ENCODE measurements at places on chromosomes 1 and 21.

DNA sequence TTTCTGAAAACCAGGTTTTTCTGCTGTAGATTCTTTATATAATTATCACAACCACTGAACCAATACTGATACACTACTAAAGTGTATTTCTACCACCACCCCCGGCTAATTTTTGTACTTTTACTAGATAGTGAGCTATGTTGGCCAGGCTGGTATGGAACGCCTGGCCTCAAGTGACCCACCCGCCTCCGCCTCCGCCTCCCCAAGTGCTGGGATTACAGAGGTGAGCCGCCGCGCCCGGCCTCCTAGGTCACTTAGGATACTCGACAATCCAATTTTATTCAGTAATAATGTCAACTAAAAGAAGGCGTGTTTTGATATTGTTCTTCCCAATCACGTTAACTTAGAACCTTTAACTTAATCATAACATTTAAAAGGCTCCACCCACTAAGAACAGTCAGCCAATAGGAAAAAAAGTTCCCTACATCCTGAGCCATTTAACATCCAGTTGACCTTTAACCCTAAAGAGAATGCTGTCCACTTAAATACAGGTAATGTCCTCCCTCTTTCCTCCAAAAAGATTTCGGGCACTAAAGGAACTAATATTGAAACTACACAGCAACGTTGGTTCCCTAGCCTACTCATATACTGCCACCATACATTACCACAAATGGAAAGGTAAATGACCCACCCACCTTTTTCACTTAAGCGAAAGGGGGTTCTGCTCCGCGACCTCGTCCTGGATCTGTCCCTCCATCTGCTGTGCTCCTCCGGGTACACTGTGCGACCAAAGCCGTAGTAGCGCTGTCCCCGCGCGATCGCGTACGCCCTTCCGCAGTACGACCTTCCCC, 1.2 kb downstream of the RSRP1 start:
- no peak for DNase-seq

DNA sequence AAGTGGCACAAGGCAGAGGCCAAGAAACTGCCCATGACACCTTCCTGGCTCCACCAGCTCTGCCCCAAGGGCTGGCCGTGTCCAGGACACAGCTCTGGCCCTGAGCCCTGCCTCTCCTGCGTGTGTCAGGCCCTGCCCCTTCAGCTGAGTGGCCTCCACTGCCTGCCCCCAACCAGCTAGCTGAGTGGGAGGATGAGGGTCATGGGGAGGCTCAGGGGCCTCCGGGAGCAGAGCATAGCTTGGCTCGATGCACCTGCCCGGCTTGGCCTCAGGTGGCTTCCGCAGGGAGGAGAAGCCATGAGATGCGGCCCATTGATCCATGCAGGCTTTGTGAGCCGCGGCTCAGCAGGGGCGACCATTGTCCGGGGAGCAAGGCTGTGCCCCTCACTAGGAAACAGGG, 108.7 kb upstream of the TTC34 start:
- DNase-seq = no peak

GRCh38 chr1:209542585-209542984, 40.9 kb upstream of the CAMK1G start:
- no peak for DNase-seq

DNA sequence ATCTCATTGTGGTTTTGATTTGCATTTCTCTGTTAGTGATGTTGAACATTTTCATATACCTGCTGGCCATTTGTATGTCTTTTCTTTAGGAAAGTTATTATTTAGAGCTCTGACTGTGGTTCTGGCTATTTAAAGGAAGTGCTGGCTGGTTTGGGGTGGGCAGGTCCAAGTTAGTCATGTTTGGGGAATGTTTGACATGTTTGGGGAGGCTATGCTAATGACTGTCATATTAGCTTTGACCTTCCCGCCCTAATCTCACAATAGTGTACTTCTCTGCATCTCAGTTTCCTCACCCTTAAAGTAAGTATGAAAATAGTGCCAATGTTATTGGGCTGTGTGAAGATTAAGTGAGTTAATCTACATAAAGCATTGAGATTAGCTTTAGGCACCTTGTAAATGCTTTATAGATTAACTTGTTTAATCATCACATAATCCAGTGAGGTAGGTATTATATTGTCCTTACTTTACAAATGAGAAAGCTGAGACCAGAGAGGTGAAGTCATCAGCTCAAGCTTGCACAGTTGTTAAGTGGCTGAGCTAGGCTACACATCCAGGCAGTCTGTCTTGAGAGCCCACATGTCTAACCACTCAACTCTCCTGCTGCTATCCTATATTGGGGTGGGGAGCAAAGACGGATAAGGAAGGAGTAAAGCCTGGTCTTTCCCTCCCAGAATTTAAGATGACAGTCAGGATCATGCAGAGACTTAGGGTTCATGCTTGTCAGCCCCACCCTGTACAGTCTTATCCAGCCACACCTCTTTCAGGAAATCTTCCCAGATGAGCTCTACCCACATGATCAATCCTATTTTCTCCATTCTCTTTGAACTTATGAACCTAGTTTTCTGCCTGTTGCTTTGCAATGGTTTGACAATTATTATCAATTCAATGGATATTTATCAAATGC, 22.8 kb upstream of the CRNN start:
- DNase-seq = no peak

DNA sequence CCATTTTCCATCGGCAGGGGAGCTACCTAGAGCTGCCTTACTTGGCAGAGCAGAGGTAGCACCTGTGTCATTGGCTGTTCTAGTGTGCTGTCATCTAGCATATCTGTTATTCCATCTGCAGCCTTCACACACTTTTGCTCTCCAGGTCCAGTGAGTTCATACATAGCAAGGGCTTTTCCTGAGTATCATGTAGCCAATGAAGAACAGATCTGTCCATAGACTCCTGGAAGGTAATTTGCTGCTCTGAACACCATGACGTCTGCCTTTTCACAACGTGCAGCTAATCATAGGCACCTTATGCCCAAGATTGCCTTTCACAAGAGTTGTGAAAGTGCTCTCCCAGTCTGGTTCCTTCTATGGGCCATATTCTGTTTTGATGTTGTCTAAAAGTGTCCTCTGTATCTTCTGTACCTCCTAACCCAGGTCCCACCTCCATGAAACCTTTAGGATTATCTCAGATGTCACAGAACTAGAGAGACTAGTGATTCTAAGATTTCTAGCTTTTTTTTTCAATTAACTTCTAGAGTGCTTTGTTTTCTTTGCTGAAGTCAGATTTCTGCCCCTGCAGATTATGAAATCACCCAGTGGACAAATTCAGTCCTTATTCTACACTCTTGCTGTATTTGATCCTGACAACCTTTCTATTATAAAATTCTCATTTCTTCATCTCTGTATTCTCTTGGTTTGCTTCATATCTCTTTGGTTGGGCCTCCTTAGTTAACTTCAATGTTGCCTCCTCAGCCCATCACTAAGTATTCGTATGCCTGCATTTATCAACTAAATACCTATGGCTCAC, 134.8 kb downstream of the PBX1 start:
- no peak for DNase-seq

DNA sequence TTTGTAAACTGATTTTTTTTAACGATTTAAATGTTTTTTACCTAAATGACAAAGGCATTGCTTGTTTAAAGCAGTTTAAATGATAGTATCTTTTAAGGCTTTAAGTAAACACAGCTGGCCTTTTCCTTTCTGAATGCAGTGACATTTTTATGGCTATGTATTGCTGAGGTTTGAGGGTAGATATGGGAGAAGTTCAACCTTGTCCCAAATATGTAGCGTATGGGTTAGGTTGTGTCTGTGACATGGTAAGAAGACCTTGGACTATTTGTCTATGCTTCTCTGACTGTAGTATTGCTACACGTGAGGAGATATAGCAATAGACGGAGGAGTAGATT, 32.5 kb downstream of the PKNOX1 start:
- DNase-seq = no peak

DNA sequence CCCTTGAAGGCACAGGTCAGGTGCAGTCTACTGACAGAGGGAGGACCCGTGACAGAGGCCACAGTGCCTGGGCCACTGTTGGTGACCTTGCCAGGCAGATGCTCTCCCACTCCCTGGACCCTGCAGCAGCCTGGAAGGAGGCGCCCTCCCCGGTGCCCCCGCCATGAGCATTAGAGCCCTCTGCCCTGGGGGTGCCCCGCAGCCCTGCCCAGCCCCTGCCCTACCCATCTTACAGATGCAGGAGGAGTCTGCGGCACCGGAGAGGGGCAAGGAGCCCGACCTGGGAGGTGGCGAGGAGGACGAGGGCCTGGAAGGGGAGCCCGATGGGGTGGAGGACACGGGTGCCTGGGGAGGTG, 9.7 kb upstream of the SMIM1 start:
- DNase-seq = no peak

- no peak for DNase-seq
Measured at GRCh38 chr1:17588048-17588871, 48.8 kb downstream of the ARHGEF10L start.

- no peak for DNase-seq
Measured at GRCh38 chr21:28142697-28143096, 850.0 kb downstream of the LTN1 start.

GRCh38 chr1:174265282-174265681, 106.0 kb downstream of the RABGAP1L start:
- no peak for DNase-seq

- DNase-seq = no peak
Measured at GRCh38 chr1:192303029-192303428, 13.8 kb upstream of the RGS21 start.

GRCh38 chr1:169305948-169306347, 61.6 kb downstream of the NME7 start:
- DNase-seq = no peak

DNA sequence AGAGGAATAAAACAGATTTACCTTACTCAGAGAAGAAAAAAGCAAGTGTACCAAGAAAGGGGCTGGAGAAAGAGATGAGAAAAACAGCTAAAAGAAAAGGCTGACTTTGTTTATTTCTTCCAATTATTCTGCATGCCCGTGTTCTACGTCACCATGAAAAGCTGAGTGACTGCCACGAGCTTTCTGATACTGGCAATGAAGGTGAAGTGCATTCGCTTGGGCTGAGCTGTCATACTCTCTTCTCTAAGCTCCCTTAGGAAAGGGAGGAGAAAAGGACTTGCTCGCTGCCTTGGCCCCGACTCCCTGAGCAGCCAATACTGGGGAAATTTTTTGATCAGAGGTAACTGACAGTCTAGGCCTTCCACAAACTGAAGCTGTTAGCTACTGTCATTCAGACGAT, 105.4 kb downstream of the SMYD2 start:
- no peak for DNase-seq

- no peak for DNase-seq
Measured at GRCh38 chr1:209190591-209191261, 392.8 kb upstream of the CAMK1G start.

- DNase-seq = no peak
Measured at GRCh38 chr1:160161965-160162705, 10.7 kb downstream of the ATP1A4 start.

DNA sequence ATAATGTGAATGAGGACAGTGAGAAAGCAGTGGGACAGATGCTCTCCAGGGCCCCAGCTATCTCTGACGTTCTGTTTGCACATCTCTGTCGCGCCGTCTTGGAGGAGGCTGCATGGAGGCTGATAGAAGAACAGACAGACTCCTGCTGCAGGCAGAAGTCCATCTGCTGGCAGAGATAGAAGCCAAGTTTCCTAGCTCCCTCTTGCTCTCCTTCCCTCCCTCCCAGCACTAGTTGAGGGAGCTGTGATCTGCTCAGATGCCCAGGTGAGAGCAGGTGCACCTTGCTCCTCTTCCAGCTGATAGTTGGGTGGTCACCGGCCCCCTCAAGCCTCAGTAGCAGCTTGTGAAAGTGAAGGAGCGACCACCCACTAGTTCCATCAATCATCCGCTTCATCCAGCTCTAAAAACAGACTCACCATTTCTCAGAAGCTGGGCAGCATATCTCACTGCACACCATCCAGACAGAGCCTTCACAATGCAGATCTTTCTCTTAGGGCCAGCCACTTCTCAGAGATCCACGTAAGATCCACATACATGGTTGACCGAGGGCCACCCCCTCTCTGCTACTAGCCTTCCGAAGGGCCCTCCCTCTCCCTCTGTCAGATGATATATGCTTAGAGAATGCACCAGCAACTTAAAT, 12.9 kb downstream of the LRRN2 start:
- DNase-seq = no peak

DNA sequence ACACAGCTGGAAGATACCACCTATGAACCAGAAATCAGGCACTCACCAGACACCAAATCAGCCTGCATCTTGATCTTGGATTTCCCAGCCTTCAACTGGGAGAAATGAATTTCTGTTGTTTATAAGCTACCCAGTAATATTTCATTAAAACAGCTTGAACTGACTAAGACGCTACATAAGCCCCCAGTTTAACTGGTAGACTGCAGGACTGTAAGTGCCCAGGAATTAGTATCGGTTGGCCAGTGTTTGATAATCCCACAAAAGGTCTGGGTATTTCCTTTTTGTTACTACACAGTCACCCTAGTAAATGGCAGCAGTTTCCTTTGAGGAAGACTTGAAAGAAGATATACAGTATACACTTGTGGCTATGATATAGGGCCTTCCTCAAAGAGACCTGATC, 7.3 kb upstream of the SLC35D1 start:
- DNase-seq = no peak

- DNase-seq = no peak
Measured at GRCh38 chr1:41683681-41684500, 199.4 kb upstream of the EDN2 start.

- no peak for DNase-seq
Measured at GRCh38 chr1:11943619-11944018, 9.1 kb downstream of the PLOD1 start.

DNA sequence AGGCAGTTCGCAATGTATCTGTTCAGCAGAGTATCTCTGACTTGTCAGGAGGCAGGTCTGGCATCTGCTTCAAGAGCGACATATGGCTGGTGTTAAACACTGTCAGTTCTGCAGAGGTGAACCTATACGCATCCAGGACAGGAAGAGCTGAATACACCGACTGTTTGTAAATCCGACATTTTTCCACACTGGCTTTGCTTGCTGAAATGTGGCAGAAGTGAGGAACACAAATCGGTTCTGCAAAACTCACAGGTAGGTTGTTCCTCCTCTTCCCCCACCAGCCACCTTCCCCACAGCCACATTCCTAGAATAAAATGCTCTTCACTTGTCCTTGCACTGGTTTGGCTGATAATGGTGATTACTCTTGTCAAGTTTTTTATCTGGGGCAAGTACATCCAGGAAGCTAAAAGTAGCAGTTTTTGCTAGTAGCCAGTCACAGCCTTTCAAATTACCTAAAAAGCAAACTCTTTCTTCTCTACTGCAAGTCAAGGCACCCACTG, 289.2 kb downstream of the GRIK1 start:
- no peak for DNase-seq

DNA sequence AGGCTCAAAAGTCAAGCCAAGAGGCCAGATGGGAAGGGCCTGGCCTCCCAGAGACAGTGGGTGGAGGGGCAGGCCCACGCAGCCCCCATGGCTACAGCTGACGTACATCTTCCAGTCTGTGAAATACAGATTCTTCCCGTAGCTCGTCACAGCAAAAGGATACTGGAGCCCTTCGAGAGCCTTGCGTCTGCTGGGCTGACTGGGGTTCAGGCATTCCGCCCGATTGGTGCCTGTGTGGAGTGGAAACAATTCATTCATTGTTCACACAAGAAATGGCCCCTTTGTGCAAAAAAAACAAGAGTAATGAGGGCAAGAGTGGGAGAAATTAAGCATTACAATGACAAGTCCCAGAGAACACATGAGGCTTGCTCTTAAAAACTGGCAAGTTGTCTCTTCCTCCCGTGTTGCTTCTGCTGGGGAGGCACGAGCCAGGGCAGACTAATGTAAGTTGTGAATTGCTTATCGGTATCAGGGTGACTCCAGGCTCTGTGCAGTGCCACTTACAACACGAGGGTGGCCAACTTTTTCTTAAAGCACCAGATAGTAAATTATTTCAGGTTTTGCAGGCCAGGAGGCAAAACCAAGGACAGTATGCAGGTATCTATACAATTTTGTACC, 85.1 kb downstream of the NID1 start:
- no peak for DNase-seq

Data from stimulated activated CD4-positive, alpha-beta T cell treated with anti-CD3 and anti-CD28 coated beads, Interleukin-1b, Interleukin-23, amount 100 ng/mL, for 1 hour (primary cell).